ENCODE measurements at places on chromosomes 6 and 20.

- no peak for DNase-seq
These were observed 7.4 kb upstream of the GMPR start for GRCh38 chr6:16230953-16231352.

DNA sequence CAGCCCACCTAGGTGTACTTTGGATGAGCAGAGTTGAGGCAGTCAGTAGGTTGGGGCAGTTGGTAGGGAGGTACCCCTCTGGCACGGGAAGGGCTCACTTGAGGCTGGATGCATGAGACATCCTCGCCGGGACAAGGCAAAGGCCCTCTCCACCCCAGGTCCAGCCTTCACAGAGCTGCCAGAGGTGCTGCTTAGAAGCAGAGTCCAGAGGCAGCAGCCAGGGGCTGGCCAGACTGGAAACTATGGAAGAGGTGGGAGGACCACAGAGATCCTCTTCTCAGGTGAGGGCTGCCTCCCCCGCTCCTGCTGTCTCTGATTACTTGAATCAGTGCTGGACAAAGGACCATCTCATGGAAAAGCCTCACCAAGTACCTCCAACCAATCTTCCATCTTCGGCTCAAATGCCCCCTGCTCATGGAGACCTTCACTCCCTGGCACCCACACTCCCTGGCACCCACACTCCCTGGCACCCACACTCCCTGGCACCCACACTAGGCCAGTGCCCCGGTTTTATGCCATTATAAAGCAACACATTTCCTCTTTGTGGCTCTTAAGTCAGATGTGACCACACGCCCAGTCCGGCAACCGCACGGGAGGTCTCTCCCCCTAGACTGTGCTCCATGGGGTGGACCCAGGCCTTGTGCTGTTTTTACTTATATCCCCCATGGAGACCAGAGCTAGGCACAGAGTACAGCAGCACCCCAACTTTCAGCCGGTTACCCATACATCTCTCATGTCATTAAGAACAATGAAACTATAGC lies 100.1 kb downstream of the YTHDF1 start:
- no peak for DNase-seq

DNA sequence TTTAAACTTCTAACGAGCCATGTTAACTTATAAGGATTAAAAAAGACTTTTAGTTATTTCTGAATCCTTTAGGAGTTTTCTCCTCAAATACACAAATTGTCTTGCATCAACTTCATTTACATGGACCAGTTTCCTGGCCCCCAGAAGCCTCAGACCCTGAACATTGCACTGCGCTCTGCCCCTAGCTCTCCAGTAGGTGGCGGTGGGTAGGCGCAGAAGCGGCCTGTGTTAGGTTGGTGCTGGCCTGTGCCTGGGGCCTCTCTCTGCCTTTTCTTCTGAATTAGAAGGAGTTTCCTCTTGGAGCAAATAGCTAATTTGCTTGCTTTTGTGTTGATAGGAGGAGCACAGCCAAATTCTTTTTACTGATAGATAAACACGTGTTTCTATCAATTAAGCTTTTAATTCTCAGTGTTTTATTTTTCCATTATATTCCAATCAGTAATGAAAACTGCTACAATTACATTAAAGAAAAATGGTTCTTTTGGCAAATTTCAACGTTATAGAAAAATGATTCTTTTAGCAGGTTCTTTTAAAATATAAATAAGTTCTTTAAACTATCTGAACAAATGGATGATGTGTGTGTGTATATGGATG lies 44.4 kb downstream of the DTD1 start:
- peak; percentile 33 for DNase-seq

DNA sequence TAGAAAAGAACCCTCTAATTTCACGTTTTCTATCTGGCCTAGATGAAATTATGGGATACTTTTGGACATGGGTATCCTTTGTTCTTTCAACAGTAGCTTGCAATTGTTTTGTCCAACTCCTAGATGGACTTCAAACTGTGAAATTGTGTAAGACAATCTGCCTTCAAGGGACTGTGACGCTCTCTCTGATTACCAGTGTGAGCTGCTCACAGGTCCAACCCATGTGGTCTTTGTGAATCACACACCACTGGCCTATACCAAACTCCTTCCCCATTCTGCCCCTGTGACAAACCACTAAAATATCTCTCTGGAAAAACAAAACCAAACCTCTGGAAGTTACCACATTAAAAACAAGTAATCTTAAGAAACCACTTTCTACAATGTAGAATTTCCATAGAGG lies 59.5 kb downstream of the NINL start:
- DNase-seq, result no peak

- no peak for DNase-seq
These were observed 97.3 kb upstream of the FOXA2 start for GRCh38 chr20:22681591-22682248.

- DNase-seq, result no peak
These were observed 11.2 kb downstream of the TFEB start for GRCh38 chr6:41724228-41724580.

DNA sequence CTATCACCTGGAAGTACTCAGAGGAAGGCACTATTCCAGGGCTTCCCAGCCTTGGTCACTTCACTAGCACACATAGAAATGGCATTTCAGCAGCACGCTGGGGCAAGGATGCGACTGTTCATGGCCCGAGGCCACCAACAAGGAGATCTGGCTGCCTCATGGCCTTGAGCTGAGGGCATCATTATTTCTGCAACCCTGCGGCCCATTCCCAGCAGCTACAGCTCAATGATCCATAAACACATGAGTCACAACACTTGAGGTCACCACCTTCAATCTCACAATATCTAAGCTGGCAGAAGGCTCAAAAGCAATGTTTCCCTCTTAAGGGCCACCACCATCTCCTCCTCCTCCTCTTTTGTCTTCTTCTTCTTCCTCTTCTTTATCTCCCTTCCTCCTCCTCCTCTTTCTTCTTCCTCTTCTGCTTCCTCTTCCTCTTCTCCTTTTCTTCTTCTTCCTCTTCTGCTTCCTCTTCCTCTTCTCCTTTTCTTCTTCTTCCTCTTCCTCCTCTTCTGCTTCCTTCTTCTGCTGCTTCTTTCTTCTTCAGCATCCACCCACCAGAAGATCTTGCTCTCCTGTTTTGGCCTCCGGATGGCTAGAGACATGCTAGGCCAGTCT lies 382.9 kb upstream of the CNR1 start:
- no peak for DNase-seq

DNA sequence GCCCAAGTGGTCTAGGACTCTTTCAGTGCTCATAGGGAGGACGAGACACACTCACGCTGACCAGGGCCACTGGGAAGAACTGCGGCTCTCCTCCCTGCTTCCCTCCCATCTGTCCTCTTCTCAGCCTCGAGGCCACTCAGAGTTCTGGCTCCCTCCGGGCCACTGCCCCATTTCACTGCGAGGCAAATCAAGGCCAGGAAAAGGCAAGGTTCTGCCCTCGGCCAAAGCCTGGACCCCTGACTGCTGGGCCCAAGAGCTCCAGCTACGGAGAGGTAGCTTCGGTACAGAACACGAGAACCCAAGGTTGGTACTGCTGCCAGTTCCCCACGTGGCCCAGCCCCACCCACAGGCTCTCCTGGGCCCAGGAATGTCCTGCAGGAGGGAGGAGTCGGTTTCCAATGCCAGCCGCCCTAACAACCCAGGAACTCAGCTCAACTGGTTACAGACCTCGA lies 14.7 kb downstream of the PI16 start:
- DNase-seq, result no peak

DNA sequence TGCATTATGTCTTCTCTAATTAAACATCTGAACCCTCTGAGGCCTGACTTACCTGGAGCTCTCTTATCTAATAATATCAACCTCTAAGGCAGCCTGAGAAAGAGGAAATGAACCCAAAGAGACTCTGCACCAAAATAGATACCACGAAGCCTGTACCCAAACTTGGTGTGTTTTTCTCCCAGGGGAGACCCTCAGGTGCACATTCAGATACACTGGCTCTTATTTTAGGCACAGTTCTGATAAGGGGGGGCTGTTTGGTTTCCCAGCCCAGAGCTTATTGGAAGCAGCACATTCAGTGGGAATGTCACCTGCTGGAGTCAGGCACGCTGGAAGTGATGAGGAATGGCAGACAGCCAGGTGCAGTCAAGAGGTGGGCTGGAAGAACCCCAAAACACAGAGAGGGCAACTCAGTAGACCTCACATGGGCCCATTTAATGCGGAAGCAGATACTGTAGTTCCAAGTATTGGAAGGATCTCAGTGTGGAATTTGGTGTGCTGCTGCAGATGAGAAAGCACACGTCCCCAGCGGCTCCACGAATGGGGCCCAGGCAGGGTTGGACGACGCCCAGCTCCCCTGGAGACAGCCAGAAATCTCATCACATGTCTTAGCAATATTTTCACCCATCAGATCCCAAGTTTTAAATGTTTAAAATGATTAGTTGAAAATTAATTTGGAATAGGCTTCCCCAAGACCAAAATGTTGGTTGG lies 9.7 kb upstream of the CCR6 start:
- DNase-seq, result no peak

GRCh38 chr6:30192076-30192475 lies 21.1 kb downstream of the TRIM26 start:
- DNase-seq, result no peak

GRCh38 chr6:167977717-167978467 lies 19.6 kb upstream of the KIF25 start:
- no peak for DNase-seq

- DNase-seq, result no peak
These were observed 95.5 kb downstream of the CEBPB start for GRCh38 chr20:50286174-50286511.

DNA sequence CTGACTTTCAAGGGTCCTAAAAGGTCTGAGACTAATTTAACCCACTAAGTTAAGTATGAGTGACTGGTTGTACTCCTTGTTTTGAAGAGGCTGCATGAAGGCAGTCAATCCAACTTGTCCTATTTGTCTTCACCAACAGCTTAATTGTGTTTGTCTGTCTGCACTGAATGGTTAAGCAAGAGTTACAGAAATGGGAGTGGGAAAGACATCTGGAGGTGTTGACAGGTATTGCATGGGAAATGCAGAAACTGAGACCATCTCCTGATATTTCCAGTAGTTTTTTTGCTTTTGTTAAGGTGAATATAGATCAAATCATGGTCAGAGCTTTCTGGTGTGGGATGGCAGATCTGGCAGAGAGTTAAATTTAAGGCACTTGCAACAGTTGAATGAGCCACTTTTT lies 6.5 kb downstream of the FUT9 start:
- DNase-seq, result no peak

DNA sequence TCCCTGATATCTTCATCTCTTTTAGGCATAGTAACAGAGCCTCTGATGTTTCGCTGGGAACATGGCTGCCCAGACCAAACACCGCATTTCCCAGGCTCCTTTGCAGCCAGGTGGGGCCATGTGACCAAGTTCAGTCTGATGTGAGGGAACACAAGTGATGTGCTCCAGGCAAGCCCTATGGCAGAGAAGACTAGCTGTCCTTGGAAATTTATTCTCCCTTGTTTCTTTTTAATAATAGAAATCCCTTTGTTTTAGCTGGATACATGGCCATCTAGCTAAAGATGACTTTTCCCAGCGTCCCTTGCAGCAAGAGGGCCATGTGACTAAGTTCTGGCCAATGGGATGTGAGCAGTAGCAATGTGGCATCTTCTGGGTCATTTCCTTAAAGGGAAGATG lies 30.8 kb downstream of the SLC2A10 start:
- no peak for DNase-seq

GRCh38 chr6:110075406-110075805 lies 97.3 kb downstream of the GPR6 start:
- no peak for DNase-seq

GRCh38 chr6:49736017-49736508 lies 8.1 kb downstream of the CRISP3 start:
- DNase-seq, result no peak

DNA sequence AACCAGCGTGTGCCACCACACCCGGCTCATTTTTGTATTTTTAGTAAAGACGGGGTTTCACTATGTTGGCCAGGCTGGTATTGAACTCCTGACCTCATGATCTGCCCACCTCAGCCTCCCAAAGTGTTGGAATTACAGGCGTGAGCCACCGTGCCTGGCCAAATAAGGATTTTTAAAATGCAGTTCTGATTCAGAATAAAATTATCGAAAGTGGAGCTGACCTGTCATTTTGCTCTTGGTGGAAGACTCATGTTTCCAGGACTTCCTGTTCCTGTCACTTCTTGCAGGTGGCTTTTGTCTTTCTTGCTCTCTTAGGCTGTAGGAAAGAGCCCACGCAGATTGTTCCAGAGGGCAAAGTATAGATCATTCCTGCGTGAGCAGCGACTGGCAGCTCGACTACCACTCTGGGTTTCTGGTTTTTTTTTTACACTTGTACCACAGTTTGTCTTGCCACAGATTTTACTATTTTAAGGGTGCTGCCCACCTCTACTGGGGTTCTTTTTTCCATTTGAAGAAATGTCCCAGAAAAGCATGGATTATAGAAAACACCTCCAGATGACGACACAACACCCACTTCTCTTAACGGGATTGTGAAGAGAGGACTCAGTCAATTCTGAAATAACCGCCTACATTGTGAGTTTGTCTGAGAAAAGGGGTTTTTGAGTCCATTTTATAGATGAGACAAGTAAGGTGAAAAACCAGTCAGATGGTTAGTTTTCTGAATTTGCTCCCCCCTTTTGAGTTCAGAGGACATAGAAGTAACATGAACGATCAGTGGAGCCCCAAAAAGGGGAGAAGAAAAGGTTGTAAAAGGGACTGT lies 7.5 kb downstream of the JARID2 start:
- DNase-seq, result no peak

GRCh38 chr6:6315660-6316059 lies 4.8 kb downstream of the F13A1 start:
- DNase-seq, result peak; percentile 32

- no peak for DNase-seq
These were observed 72.0 kb downstream of the CHMP4B start for GRCh38 chr20:33883164-33883563.

DNA sequence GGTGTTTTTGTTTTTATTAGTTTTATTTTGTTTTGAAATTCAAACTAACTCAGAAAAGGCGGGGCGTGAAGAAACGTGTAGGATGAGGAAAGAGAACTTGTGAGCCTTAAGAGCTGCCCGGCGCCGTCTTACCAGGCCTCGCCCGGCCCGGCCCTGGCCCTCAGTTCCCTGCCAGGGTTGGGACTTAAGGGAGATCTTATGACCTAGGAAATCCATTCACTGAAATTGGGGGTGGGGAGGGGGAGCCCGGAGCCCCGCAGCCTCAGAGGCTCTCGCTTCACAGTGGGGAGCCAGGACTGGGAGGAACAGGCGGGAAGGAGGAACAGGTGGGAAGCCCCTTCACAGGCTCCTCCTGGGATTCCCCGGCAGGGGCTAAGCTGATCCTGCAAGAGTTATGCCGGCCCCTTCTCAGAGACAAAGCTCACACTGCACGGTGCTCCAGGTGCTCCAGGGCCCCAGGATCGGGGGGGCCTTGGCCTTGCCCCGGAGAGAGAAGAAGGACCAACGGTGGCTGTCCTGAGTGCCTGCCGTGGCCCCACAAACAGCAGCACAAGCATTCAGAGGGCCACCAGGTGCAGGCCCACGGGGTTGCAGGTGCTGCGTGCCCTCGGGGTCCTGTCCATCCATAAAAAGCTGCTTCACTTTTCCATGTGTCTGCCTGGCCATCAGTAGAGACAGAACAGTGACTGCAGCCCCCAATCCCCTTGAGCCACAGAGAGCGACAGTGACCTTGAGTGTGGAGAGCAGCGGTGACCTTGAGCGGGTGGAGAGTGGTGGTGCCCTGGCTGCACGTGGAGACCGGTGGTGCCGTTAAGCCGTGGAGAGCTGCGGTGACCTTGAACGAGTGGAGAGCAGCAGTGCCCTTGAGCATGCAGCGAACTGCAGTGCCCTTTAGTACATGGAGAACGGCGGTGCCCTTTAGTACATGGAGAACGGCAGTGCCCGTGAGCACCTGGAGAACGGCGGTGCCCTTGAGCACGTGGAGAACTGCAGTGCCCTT lies 152.7 kb downstream of the DLL1 start:
- no peak for DNase-seq

All from activated CD4-positive, alpha-beta T cell treated with anti-CD3 and anti-CD28 coated beads for 24 hours (primary cell).